AG09319 (cell line): ENCODE measurements at places on chromosomes 5 and 9.

DNA sequence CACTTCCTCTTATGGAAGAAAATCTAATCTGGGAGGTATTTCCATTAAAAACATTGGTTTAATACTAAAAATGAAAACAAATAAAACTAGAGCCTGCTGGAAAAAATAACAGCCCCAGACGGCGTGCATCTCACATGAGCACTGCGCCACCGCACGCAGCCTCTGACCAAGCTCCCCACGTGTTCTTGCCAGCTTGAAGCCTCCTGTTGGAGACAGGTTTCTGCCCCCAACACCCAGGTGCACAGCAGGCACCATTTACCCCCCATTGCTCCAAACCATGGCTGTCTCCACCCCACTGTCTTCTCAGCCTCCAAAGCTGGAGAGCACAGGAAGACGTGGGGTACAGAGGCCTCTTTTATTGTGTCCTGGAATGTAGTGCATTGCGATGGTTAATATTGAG is 10.7 kb upstream of the COL5A1 start:
- DNase-seq: no peak

GRCh38 chr5:170145462-170145861 is 39.8 kb downstream of the FOXI1 start:
- no peak for DNase-seq

- DNase-seq: no peak
Observed at GRCh38 chr9:105975886-105976645, 281.7 kb downstream of the TMEM38B start.

DNA sequence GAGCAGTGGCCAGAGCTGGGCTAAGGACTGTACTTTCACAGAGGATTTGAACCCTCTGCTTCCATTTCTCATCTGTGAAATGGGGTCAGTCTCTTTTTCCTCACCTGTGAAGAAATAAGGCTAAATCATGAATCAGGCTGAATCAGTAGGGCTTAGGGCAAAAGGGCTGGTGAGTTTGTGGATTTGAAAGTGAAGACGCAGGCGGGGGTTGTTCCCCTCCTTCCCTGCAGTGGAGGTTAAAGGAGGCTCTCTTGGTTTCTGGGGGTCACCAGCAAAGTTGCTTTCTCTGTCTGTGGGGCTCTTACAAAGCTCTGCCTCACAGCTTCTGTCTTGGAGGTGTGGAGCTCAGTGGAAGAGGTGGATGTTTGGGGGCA is 17.6 kb upstream of the NDST1 start:
- no peak for DNase-seq
